ENCODE measurements at places on chromosomes 7 and 10. TPM values are rescaled to one million over a fixed set of nuclear protein-coding genes. Genes with fewer than 3 reads are reported as not detected.

Gene PTPN20
- 19.1 TPM for total RNA-seq

Gene GRID2IP
- 1.3 TPM for total RNA-seq

Gene PHYHIPL
- total RNA-seq = not detected

Gene CCL26
- total RNA-seq = not detected

Gene SNX8
- total RNA-seq = 73.9 TPM

Gene TFPI2
- total RNA-seq = 86.1 TPM

Gene FFAR4
- 0.25 TPM for total RNA-seq

Gene NAT16
- total RNA-seq = not detected

Gene HECW1
- 0.48 TPM for total RNA-seq

Gene CTAGE4
- 5.8 TPM for total RNA-seq

Gene NUTM2A
- total RNA-seq = 1.5 TPM

Gene VWDE
- 28.8 TPM for total RNA-seq

Gene FAM13C
- total RNA-seq = not detected

Gene NME8
- not detected for total RNA-seq

Gene SORCS1
- total RNA-seq = not detected

Gene FAM25C
- total RNA-seq = not detected

Gene VIPR2
- not detected for total RNA-seq

Gene H2BK1
- total RNA-seq = not detected

Gene AEBP1
- 0.98 TPM for total RNA-seq

Gene SUN3
- 0.24 TPM for total RNA-seq

Gene SPDYE5
- total RNA-seq = not detected

Gene KCND2
- 0.72 TPM for total RNA-seq

Gene MNX1
- 0.33 TPM for total RNA-seq

Gene RNF133
- total RNA-seq = 0.41 TPM

Gene FGL2
- not detected for total RNA-seq

Gene LRIT1
- total RNA-seq = not detected

Gene FAM24A
- not detected for total RNA-seq

Gene GPC2
- total RNA-seq = 4.5 TPM

Gene ACTR3C
- total RNA-seq = 24.1 TPM

Gene GALNT17
- total RNA-seq = not detected

Gene FRA10AC1
- 10.4 TPM for total RNA-seq

Gene PRRT4
- total RNA-seq = 0.70 TPM

Gene UNC5B
- total RNA-seq = 1.7 TPM

Gene HOXA5
- 0.63 TPM for total RNA-seq

Gene ATG9B
- total RNA-seq = 13.7 TPM

Gene FAM25A
- 11.4 TPM for total RNA-seq

Gene SLC13A4
- not detected for total RNA-seq

Gene LDB3
- 0.73 TPM for total RNA-seq

Gene NXPH1
- total RNA-seq = not detected

Gene SFRP5
- total RNA-seq = not detected

Gene SAMD8
- total RNA-seq = 31.1 TPM

Gene PDE1C
- total RNA-seq = 2.1 TPM

Gene SPDYE2B
- not detected for total RNA-seq

Gene CDHR1
- total RNA-seq = not detected

Gene DYNC1I1
- not detected for total RNA-seq

Gene CPXM2
- total RNA-seq = not detected

Gene ARMH3
- 12.8 TPM for total RNA-seq

Gene ACSM6
- not detected for total RNA-seq

Gene SFTPA2
- not detected for total RNA-seq

Gene COL28A1
- total RNA-seq = 0.83 TPM

Gene TMEM213
- total RNA-seq = not detected

Gene SIRT1
- total RNA-seq = 17.2 TPM

Gene ZNF746
- total RNA-seq = 19.2 TPM

Gene AZGP1
- total RNA-seq = not detected

Gene CAMK2G
- 147 TPM for total RNA-seq

Data from PC-9 (cell line).